ENCODE measurements at places on chromosomes 2 and 18.

DNA sequence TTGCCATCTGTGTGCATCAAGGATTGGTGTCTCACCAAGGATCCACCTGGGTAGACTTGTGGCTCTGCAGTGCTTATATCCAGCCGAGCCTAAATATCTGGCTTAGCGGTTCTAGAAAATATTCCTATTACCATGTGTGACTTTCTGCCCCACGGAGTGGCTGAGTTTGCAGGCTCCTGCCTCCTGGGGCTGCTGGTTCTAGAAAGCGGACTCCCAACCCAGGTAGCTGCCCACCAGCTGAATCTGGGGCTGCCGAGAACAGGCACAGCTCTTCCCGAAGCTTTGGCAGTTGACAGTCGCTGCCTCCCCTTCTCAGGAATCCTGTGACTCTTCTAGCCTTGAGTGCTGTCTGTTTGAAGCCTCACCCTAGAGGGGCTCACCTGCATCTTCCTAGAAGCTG lies 104.6 kb downstream of the TPGS2 start:
- no peaks in the 10 kb centered on the region for H3K36me3 ChIP-seq
- no peaks in the 10 kb centered on the region for H3K27me3 ChIP-seq
- no peak for DNase-seq
- no peaks in the 10 kb centered on the region for H3K4me1 ChIP-seq

GRCh38 chr2:213723041-213723560 lies 438.8 kb downstream of the SPAG16 start:
- DNase-seq: no peak
- H3K36me3 ChIP-seq: no peaks in the 10 kb centered on the region
- no peaks in the 10 kb centered on the region for H3K4me1 ChIP-seq
- H3K27ac ChIP-seq: no peak overlapping the region

- peaks cover 6% of the 10 kb centered on the region for H3K27me3 ChIP-seq
- no peaks in the 10 kb centered on the region for H3K36me3 ChIP-seq
- no peak overlapping the region for H3K4me3 ChIP-seq
- peaks cover 12% of the 10 kb centered on the region for H3K4me1 ChIP-seq
- H3K27ac ChIP-seq: no peak overlapping the region
Measured at GRCh38 chr2:120538691-120539423, 192.9 kb downstream of the INHBB start.

GRCh38 chr18:51383711-51384110 lies 186.2 kb upstream of the MEX3C start:
- DNase-seq: no peak
- no peaks in the 10 kb centered on the region for H3K4me1 ChIP-seq
- H3K4me3 ChIP-seq: no peak overlapping the region
- no peak overlapping the region for H3K27ac ChIP-seq
- no peaks in the 10 kb centered on the region for H3K36me3 ChIP-seq

GRCh38 chr2:213246497-213247281 lies 37.6 kb upstream of the SPAG16 start:
- H3K27ac ChIP-seq: no peak overlapping the region
- no peaks in the 10 kb centered on the region for H3K27me3 ChIP-seq
- DNase-seq: peak; percentile 15

- H3K27ac ChIP-seq: no peak overlapping the region
- H3K4me3 ChIP-seq: no peak overlapping the region
- H3K36me3 ChIP-seq: peaks cover 16% of the 10 kb centered on the region
- H3K27me3 ChIP-seq: no peaks in the 10 kb centered on the region
Measured at GRCh38 chr2:134362152-134362668, 108.3 kb downstream of the MGAT5 start.

GRCh38 chr18:79600141-79600540 lies 79.5 kb upstream of the CTDP1 start:
- DNase-seq: no peak
- H3K4me1 ChIP-seq: no peaks in the 10 kb centered on the region
- peaks cover 6% of the 10 kb centered on the region for H3K27me3 ChIP-seq

DNA sequence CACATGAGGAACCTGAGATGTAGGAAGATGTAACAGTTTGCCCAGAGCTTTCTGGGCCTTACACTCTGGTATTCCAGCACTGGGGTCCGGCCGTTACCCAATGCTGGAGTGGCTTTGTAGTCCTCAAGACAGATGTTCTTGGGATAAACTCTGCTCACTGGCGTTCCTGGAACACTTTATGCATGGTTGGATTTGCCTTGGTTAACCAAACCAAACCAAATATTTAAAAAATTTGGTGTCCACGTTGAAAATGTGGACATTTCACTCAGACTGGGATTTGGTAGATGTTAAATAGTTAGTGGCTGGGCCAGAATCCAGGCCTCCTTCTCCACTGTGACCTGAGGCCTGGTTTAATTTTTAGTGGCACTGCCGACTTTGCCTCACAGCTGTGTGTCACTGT lies 81.5 kb downstream of the ACOXL start:
- H3K36me3 ChIP-seq: no peaks in the 10 kb centered on the region
- H3K4me3 ChIP-seq: no peak overlapping the region
- no peak for DNase-seq
- no peak overlapping the region for H3K27ac ChIP-seq
- peaks cover 3% of the 10 kb centered on the region for H3K27me3 ChIP-seq

DNA sequence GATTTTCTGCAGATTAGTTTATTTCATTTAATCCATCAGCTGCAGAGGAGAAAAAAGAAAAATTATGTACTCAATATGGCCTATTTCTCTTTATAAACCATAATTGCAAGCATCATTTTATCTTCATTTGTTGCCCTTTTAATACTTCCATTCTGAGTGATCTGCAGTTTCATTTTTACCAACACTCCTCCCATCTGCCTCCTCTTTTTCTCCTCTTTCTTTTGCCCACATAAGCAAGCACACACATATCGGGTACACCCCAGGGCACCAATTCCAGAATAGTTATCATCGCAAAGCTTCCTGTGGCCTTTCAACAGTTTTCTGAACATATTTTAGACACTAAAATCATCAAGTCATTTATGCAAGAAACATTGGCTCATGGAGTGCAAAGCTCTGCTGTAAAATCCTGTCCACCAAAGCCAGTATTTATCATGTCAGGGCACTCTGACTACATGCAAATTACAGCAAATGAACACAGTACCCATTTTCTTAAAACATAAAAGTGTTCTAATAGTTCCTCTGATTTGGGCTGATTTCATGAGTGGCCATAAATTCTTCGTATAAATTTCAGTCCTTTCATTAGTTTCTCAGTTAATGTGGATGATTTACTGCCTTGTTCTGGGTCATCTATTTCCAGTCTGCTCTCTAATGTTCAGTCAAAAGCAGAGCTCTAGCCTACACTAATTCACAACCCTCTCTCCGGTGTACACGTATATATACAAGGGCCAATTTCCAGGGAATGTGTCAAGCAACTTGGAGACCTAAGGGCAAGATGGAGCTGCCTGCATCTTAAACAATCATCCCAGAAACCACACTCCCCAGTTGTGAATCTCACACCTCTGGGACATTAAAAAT lies 281.3 kb downstream of the STK39 start:
- DNase-seq: no peak
- H3K27ac ChIP-seq: peak overlapping the region; percentile 56

GRCh38 chr2:155384555-155385123 lies 686.1 kb downstream of the KCNJ3 start:
- no peaks in the 10 kb centered on the region for H3K4me1 ChIP-seq
- no peak for DNase-seq
- no peaks in the 10 kb centered on the region for H3K36me3 ChIP-seq
- H3K4me3 ChIP-seq: no peak overlapping the region
- H3K27me3 ChIP-seq: no peaks in the 10 kb centered on the region

- no peak overlapping the region for H3K27ac ChIP-seq
- H3K36me3 ChIP-seq: peaks cover 3% of the 10 kb centered on the region
Measured at GRCh38 chr2:232328032-232328422, 50.5 kb upstream of the ALPP start.

- no peak overlapping the region for H3K27ac ChIP-seq
- DNase-seq: no peak
- H3K27me3 ChIP-seq: no peaks in the 10 kb centered on the region
- H3K4me1 ChIP-seq: no peaks in the 10 kb centered on the region
- no peaks in the 10 kb centered on the region for H3K36me3 ChIP-seq
Measured at GRCh38 chr2:146212602-146213001, 1632.2 kb upstream of the ACVR2A start.

- H3K27me3 ChIP-seq: peaks cover 14% of the 10 kb centered on the region
- H3K27ac ChIP-seq: no peak overlapping the region
- no peaks in the 10 kb centered on the region for H3K4me1 ChIP-seq
Measured at GRCh38 chr2:88545118-88545517, 82.1 kb downstream of the EIF2AK3 start.

- no peaks in the 10 kb centered on the region for H3K27me3 ChIP-seq
- H3K4me1 ChIP-seq: no peaks in the 10 kb centered on the region
- H3K36me3 ChIP-seq: peaks cover 6% of the 10 kb centered on the region
- no peak for DNase-seq
- no peak overlapping the region for H3K4me3 ChIP-seq
- H3K27ac ChIP-seq: no peak overlapping the region
Measured at GRCh38 chr2:148696985-148697384, 52.4 kb downstream of the EPC2 start.

DNA sequence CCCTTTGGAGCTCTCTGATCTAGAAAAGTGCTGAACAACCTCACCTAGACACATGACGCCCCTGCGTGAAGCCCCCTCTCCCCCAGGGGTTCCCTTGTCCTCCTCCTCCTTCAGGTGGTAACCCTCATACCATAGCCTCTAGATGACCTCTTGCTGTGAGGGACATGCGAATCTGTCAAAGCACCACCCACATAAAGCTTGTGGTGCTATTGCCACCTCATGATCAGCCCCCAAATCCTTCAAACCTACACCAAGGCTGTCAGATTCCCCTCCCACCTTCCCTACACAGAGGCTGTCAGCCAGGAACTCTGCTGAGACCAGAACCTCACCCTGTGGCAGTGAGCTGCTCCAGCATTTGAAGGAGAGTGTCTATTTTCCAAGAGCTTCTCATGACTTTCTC lies 43.1 kb upstream of the TEX51 start:
- no peak overlapping the region for H3K27ac ChIP-seq
- H3K4me1 ChIP-seq: no peaks in the 10 kb centered on the region
- H3K36me3 ChIP-seq: no peaks in the 10 kb centered on the region
- peaks cover 2% of the 10 kb centered on the region for H3K27me3 ChIP-seq
- DNase-seq: no peak

- H3K4me3 ChIP-seq: no peak overlapping the region
- no peak for DNase-seq
- no peak overlapping the region for H3K27ac ChIP-seq
- H3K27me3 ChIP-seq: no peaks in the 10 kb centered on the region
- no peaks in the 10 kb centered on the region for H3K4me1 ChIP-seq
Measured at GRCh38 chr18:65326805-65327204, 424.0 kb upstream of the CDH7 start.

All from large intestine (tissue), 12 donors.